Adrenal gland (tissue), 19 donors: ENCODE measurements at places on chromosomes 16 and 17.

DNA sequence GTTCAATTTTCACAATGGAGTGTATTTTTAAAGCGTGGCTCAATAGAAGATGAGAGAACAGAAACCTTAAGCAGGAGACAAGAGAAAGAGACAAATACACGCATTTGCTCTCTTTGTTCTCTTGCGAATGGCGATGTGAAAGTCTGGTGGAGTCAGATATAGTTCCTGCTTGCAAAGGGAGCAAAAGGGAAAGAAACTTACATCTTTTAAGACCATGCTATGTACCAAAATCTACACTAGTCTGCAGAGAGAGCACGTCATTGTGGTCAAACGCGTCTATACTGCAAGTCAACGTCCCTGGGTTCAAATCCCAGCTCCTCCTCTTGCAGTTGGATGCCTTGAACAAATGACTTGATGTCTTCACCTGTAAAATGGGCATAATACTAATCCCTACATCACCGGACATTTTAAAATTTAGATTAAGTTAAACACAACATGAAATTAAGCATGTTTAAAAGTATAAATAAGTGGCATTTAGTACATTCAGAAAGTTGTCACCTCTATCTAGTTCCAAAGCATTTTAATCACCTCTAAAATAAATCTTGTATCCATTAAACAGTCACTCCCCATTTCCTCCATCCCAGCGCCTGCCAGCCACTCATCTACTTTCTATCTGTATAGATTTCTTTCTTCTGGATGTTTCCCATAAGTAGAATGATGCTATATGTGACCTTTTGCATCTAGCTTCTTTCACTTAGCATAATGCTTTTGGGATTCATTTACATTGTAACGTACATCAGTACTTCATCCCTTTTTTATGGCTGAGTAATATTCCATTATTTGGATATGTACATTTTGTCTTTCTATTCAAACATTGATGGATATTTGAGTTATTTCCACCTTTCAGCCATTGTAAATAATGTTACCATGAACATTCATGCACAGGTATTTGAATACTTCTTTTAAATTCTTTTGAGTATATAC, 406.9 kb downstream of the TMEM114 start:
- no peak overlapping the region for H3K4me3 ChIP-seq
- DNase-seq: no peak
- H3K27ac ChIP-seq: no peak overlapping the region
- H3K27me3 ChIP-seq: no peaks in the 10 kb centered on the region
- no peaks in the 10 kb centered on the region for H3K4me1 ChIP-seq
- H3K36me3 ChIP-seq: no peaks in the 10 kb centered on the region

- H3K27me3 ChIP-seq: no peaks in the 10 kb centered on the region
- DNase-seq: no peak
- H3K4me3 ChIP-seq: no peak overlapping the region
Measured at GRCh38 chr16:17602678-17603077, 131.9 kb upstream of the XYLT1 start.

GRCh38 chr16:75476817-75477216, 12.3 kb upstream of the TMEM170A start:
- H3K27ac ChIP-seq: no peak overlapping the region
- H3K4me3 ChIP-seq: no peak overlapping the region
- H3K36me3 ChIP-seq: no peaks in the 10 kb centered on the region
- no peak for DNase-seq

GRCh38 chr17:68953340-68953997, 1.7 kb downstream of the ABCA8 start:
- H3K36me3 ChIP-seq: no peaks in the 10 kb centered on the region
- H3K4me3 ChIP-seq: no peak overlapping the region
- H3K27me3 ChIP-seq: no peaks in the 10 kb centered on the region
- H3K4me1 ChIP-seq: peaks cover 9% of the 10 kb centered on the region

GRCh38 chr16:87119748-87120147, 197.4 kb downstream of the C16orf95 start:
- H3K36me3 ChIP-seq: no peaks in the 10 kb centered on the region
- no peaks in the 10 kb centered on the region for H3K27me3 ChIP-seq
- H3K4me3 ChIP-seq: no peak overlapping the region
- H3K27ac ChIP-seq: no peak overlapping the region
- H3K4me1 ChIP-seq: peaks cover 6% of the 10 kb centered on the region

DNA sequence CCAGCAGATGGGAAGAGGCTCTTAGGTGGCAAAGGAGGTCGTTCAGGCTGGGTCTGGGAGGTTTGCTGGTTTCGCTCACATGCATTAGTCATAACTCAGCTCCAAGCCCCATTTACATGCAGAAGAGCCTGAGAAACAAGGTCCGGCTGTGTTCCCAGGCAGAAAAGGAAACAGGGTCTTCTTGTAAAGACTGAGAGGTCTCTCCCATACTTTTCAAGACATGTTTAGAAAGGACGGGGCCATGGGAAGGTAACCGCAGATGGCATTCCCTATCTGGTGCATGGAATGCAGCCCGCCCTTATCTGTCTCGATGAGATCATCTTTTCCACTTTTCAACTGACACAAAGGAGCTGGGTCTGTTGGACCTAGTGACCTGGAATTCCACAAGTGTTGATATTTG, 389.0 kb upstream of the CDH11 start:
- no peaks in the 10 kb centered on the region for H3K36me3 ChIP-seq
- H3K27me3 ChIP-seq: no peaks in the 10 kb centered on the region
- no peak overlapping the region for H3K4me3 ChIP-seq
- no peak for DNase-seq

GRCh38 chr16:67383284-67383683, 10.0 kb downstream of the TPPP3 start:
- no peak overlapping the region for H3K4me3 ChIP-seq
- DNase-seq: no peak
- no peaks in the 10 kb centered on the region for H3K4me1 ChIP-seq
- no peaks in the 10 kb centered on the region for H3K27me3 ChIP-seq
- no peak overlapping the region for H3K27ac ChIP-seq

GRCh38 chr17:78766225-78766624, 15.8 kb downstream of the CYTH1 start:
- no peak overlapping the region for H3K4me3 ChIP-seq
- H3K36me3 ChIP-seq: no peaks in the 10 kb centered on the region
- DNase-seq: no peak
- no peak overlapping the region for H3K27ac ChIP-seq

DNA sequence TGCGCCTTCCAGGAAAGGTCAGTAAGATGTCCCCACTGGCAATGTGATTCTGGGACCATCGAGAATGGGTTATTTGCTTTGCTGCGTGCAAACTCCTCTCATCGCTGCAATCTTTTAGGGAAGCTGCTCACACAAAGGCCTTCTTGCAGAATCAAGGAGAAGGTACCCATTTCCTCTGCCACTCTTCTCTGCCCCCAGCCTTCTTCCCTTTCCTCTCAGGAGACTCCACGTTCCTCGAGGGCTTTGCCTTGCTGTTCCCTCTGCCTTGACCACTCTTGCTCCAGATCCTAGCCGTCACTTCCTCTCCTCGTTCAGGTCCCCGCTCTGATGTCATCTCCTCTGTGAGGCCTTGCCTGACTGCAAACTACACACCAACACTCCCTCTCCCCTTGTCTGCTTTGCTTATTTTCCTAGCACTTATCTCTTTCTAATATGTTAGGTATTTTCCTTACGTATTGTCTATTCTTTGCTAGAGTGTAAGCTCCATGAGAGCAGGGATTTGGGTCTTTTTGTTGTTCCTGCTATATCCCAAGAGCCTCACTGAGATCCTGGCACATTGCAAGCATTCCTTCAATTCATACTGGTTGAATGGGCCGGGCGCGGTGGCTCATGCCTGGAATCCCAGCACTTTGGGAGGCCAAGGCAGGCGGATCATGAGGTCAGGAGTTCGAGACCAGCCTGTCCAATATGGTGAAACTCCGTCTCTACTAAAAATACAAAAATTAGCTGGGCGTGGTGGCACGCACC, 5.3 kb upstream of the CRK start:
- H3K4me1 ChIP-seq: peaks cover 18% of the 10 kb centered on the region
- H3K36me3 ChIP-seq: no peaks in the 10 kb centered on the region
- peak; percentile 30 for DNase-seq
